ENCODE measurements at places on chromosomes 1 and 21.

DNA sequence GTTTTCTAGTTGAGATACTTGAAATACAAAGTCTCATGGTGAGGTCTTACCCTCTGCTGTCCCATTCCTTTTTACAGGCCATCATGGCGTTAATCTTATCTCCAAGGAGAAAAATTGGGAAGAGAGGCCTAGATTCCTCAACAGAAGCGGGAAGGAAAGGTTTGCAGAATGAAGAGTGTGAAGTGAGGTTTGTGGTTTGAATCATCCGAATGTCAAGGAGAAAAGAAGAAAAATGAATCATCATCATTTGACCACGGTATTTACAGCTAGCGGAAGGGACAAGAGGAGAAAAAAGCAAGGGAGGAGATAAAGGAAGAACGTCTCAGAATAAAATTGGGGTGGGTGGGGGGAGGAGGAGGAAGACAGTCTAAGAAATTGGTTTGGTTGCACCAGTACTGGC, 935 bp upstream of the COG2 start:
- no peak for DNase-seq

DNA sequence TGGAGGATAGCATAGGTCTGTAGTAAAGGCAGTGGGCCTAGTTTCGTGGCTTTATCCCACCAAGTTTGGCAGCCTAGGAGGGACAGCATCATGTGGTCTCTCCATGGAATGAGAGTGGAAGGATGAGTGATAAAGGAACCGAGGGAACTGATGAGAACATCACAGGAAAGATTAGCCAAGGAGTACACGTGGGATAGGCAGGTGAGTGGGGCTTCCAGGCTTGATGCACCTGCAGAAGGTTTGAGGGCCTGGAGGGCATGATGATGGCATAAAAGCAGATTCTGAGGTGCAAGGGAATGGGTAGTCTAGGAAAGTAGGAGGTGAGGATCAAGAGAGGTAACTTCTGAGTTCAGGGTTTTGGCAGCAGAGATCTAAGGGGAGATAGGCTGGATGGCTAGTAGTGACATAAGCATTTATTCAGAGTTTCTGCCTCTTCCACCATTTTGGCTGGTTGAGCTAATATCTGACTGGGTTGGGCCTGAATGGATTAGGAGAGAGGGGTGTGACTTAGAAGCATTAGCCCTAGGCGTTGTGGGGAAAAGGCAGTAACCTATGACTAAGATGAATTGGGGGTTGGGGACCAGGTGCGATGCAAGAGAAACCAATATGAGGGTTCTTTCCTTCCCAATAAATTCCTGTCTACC, 9.1 kb downstream of the PTGFRN start:
- DNase-seq: no peak

DNA sequence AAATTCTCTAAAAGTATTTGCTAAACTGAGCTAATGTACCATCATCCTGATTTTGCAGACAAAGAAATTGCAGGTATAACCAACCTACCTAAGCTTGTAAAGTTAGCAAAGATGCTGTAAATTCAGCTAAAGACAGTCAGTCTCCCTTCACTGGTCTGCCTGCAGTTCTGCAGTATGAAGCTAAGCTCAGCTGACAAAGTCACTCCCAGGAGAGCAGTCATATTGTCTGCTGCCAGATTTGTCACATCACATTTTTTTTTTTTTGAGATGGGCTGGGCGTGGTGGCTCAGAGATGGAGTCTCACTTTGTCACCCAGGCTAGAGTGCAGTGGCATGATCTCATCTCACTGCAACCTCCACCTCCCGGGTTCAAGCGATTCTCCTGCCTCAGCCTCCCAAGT, 8.9 kb upstream of the CMPK1 start:
- peak; percentile 47 for DNase-seq

DNA sequence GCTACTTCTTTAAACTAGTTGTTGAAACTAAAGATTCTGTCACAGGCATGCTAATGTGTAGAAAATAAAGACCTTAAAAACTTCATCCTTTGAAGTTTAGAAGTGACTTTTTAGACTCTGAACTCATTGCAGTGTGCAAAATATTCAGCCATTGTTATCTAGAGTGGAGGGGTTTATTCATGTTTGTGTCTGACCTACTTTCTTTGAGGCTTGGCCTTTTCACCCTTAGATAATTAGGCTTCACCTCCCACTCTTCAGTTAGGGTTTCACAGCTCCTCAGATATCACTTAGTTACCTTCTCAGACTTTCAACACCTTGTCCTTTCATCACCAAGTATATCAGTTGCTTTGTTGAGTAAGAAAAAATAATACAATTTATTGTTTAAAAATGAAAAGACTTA, 75.9 kb downstream of the IVNS1ABP start:
- DNase-seq: no peak

DNA sequence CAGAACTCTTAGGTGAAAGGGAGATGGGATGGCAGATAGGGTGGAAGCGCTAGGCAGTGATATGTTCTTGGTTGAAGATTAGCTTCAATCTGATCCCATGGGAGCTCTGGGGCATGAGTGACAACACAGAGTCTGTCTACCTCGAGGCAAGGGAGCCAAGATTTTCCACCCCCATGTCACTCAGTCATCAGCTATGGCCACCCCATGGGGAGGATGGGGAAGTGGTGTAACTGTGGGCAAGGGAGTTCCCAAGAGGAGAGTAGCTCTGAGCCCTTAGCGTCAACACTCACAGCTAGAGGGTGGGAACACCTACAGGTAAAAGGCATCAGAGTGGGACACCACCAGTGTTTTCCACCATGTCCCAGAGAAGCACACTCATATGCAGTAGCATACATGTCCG, 30.3 kb upstream of the C1QA start:
- DNase-seq: no peak

DNA sequence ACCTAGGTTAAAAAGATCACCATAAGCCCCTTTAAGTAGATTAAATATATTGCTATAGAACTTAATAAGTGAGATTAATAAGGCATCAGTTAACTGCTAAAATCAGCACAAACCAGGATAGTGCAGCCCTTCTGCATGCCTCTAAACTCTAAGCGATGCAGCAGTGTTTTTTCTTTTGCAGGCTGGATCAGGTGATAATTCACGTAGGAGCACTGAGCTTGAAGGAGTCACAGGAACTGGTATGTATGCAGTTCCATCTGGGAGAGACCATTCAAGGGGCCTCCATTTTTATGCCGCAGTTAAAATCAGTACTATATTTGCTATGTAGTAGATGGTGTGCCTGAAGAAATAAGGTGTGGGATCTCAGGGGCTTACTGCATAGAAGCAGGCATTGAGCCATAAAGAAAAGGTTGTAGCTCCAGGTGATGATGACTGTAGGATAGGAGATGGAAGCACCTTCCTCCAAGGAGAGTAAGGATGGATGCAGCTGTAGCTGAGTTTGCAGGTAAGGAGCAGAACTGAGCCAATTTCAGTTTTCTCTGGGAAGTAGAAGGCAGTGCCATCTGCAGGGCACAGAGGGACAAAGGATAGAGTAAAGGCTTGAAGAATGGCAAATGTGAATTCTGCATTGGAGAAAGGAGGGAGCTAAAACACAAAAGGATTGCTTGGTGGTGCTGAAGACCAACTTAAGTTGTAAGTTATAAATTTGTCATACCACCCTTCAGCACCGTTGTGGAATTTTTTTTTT, 22.6 kb downstream of the NPL start:
- no peak for DNase-seq

- DNase-seq: no peak
Observed at GRCh38 chr1:52166996-52167753, 25.3 kb downstream of the ZFYVE9 start.

- peak; percentile 66 for DNase-seq
Observed at GRCh38 chr1:42966688-42967612, 8.3 kb upstream of the SLC2A1 start.

DNA sequence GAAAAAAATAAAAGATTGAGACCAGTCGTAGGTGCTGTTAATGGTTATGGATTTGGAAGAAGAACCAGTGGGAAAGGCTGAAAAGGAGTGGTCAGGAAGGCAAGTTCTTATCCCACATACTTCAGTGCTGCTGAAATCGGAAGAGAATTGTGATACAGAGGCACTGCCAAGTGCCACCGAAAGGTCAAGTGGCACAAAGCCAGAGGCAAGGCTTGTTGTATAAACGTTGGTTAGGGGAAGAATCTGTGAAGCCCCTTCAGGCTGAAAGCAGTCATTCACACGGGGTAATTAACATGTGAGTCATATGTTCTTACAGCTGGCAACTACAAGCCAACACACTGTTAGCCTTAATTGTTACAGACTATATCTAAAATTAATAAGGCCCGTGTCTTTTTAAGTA, 48.8 kb downstream of the ZBTB40 start:
- peak; percentile 32 for DNase-seq

DNA sequence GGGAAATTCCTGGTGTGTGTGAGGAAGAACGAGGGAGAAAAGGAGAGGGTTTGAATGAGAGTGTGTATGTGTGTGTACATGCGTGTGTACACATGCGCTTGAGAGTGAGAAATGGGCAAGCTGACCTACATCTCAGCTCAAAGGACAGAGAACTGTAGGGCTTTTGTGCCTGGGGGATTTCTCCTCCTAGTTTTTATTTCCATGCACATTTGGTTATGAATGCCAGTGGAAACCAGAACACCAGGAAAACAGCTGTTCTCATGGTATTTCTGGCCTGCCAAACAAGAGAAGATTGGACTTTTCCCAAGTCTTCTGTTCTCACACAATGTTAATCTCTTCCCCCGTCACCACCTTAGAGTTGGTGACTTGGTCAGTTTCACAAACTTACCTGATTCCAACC, 45.2 kb downstream of the SLC44A3 start:
- DNase-seq: no peak

- no peak for DNase-seq
Observed at GRCh38 chr1:43232482-43232881, 37.3 kb upstream of the TMEM125 start.

GRCh38 chr1:234694661-234695060, 84.7 kb upstream of the IRF2BP2 start:
- DNase-seq: no peak

DNA sequence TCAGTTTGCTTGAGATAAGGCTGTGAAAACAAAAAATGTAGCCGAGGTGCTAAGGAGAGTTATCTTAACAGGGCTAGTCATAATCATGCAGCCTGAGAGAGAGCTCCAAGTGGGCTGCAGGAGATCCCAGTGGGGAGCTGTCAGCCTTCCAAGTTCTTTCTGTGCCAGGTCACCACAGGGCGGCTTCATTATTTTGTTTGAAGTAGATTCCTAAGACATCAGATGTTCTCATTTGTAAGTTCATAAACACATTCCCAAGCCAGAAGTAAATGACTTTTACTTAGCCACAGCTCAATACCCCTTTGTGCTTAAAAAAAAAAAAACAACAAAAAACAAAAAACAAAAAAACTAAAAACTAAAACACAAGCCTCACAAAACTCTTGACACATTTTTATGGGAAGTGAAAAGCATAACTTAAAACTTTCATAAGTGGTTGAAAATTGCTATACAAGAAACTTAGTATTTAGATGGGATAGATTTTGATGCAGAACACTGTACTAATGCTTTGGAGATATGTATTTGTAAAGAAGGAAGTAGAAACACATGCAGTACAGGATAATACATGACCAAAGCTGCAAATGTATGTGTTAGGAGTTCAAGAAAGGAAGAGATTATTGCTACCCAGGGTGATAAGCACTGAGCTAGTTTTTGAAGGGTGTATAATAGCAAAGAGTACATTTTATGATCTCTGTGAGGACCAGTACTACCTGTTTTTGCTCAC, 8.6 kb downstream of the CDC14A start:
- DNase-seq: no peak

DNA sequence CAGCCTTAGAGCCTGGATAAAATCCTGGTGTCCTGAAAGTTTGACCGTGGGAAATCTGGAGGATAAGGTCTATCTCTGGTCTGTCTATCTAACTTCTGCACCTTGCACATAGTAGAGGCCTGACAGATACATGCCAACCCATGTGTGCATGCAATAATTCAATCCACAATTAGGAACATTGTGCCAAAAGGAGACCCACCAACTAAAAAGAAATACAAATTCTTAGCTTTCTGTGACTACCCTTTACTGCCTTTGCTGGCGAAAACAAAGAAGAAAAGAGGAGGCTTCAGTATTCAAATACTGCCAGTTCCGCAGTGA, 381 bp upstream of the KLHL20 start:
- DNase-seq: no peak

DNA sequence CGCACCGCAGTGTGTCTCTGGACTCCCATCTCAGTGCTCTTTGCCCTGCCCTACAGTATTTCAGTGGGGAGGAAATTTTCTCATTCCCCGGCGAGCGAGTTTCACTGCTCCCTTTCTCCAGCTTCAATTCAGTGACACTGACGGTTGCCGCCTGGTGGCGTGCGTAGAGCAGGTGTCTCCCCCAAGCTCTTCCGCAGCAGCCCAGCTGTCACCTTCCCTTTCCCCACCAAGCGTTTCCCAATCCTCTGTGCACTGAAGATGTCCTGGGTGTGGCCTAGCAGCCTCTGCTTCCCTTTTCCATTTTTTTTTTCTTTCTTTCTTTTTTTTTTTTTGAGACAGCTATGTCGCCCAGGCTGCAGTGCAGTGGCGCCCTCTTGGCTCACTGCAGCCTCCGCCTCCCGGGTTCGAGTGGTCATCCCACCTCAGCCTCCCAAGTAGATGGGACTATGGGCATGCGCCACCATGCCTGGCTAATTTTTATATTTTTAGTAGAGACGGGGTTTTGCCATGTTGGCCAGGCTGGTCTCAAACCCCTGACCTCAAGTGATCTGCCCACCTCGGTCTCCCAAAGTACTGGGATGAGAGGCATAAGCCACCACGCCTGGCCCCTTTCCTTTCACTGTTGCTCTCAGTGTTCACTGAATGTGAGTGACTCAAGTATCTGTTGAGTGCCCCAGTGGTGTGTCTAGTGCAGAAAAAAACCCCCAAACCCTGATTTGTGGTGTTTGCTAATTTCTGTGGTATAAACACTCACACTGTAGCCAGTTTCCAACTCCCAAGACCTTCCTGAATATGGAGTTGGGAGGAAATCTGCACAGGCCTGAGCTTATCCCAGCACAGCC, 30.1 kb downstream of the TNFRSF1B start:
- DNase-seq: no peak

- no peak for DNase-seq
Observed at GRCh38 chr21:24045775-24046215, 1561.5 kb downstream of the MRPL39 start.

DNA sequence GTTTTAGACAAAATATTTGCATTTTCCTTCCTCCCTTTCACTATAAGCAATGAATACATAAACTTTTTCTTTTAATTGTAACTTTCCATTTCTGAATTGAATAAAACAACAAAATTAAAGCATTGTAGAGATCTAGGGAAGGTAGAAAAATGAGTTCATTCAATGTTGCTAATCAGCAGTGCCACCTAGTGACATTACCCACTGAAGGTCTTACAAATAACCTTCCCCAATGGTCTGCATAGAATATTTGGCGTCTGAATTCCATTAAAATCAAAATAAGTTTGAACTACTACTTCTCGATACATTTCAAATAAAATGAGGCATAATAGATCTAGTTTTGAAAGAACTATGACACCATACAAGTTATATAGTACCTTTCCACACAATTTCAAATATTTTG, 19.6 kb downstream of the FH start:
- no peak for DNase-seq

All from NCI-H1436 treated with DMSO at 0.1 percent for 48 hours (cell line).